ENCODE measurements at places on chromosomes 6 and 20. TPM values are rescaled to one million over a fixed set of nuclear protein-coding genes. Genes with fewer than 3 reads are reported as not detected.

Gene ASIP
- not detected for total RNA-seq

Gene PAK5
- not detected for total RNA-seq

Gene MMP24
- 0.15 TPM for total RNA-seq

Gene BCAS1
- total RNA-seq = 0.33 TPM

Gene PRDM13
- total RNA-seq = not detected

Gene MOG
- total RNA-seq = not detected

Gene ZDHHC14
- 2.6 TPM for total RNA-seq

Gene PLN
- total RNA-seq = not detected

Gene RNF114
- total RNA-seq = 109 TPM

Gene GPLD1
- total RNA-seq = 0.92 TPM

Gene EFHC1
- 4.5 TPM for total RNA-seq

Gene KIAA0408
- total RNA-seq = 6.4 TPM

Gene AVP
- total RNA-seq = 0.44 TPM

Gene RBM39
- total RNA-seq = 510 TPM

Gene ZNF334
- 0.15 TPM for total RNA-seq

Gene DLL1
- total RNA-seq = 3.3 TPM

Gene SLC17A5
- 15.0 TPM for total RNA-seq

Gene FAM83D
- 1.6 TPM for total RNA-seq

Gene PRKN
- total RNA-seq = 7.7 TPM

Gene CD93
- 0.53 TPM for total RNA-seq

Gene FAM50B
- total RNA-seq = 14.9 TPM

Gene EEF1A2
- 3.1 TPM for total RNA-seq

Gene HLA-DQB2
- total RNA-seq = 0.93 TPM

Gene LHFPL5
- total RNA-seq = not detected

Gene OOEP
- not detected for total RNA-seq

Gene CFAP206
- 0.35 TPM for total RNA-seq

Gene SYNDIG1
- total RNA-seq = not detected

Gene TMC2
- total RNA-seq = not detected

Gene C6orf58
- not detected for total RNA-seq

Gene RIPK1
- 24.3 TPM for total RNA-seq

Gene GRM4
- total RNA-seq = 0.10 TPM

Gene SIM1
- not detected for total RNA-seq

Gene GRIK2
- total RNA-seq = 0.19 TPM

Gene AIF1
- 12.9 TPM for total RNA-seq

Gene FNDC1
- 0.03 TPM for total RNA-seq

Gene CRISP2
- total RNA-seq = not detected

Gene C20orf202
- 0.23 TPM for total RNA-seq

Gene OR2J3
- total RNA-seq = not detected

Gene ATAT1
- total RNA-seq = 10.4 TPM

Gene C4B
- total RNA-seq = 8.4 TPM

Gene ARFGEF3
- total RNA-seq = 0.12 TPM

Gene PTCRA
- total RNA-seq = not detected

Gene MUCL3
- total RNA-seq = 0.09 TPM

Gene SERPINB1
- 40.3 TPM for total RNA-seq

Gene POM121L2
- total RNA-seq = not detected
